ENCODE measurements at places on chromosomes 6 and 20.

GRCh38 chr6:115914098-115914497, 146.6 kb downstream of the FRK start:
- DNase-seq: no peak

DNA sequence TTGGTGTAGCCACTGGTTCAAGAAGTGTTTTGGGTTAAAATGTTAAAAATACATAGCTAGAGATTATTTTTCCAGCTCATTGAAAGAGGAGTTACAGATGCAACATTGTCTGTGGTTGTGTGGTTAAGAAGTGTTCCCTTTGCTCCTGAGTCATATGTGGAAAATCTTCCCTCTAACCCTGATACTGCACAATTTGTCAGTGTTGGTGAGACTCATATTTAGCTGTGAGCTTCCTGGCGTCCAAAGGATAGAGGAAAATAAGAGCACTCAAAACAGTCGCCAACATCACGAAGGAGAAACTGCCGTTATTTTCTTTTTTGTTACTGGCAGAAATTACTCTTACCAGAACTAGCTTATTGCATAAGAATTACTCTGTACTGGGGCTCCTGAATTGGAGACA, 250.4 kb downstream of the CDH4 start:
- no peak for DNase-seq

- DNase-seq: no peak
Observed at GRCh38 chr6:6941201-6941600, 166.6 kb upstream of the RREB1 start.

- DNase-seq: no peak
Observed at GRCh38 chr6:98498144-98498775, 336.1 kb upstream of the POU3F2 start.

Data from NCI-H69 (cell line).